Bladder microvascular endothelial cell (primary cell): ENCODE measurements at places on chromosomes 11 and 22. TPM values are rescaled to one million over a fixed set of nuclear protein-coding genes. Genes with fewer than 3 reads are reported as not detected.

Gene ALDH3B1
- total RNA-seq: 0.16 and 0.63 TPM in 2 replicates

Gene KCNQ1
- 0.13 and 0.32 TPM in 2 replicates for total RNA-seq

Gene NRXN2
- 0.49 TPM in 1 of 2 replicates, not detected in the other for total RNA-seq

Gene SCN3B
- total RNA-seq: 0.16 and 2.3 TPM in 2 replicates

Gene KLHDC7B
- total RNA-seq: not detected in 2 replicates

Gene CSF2RB
- total RNA-seq: 6.5 and 8.9 TPM in 2 replicates

Gene MYBPC3
- not detected in 2 replicates for total RNA-seq

Gene MYO18B
- total RNA-seq: not detected in 2 replicates

Gene LSP1
- 0.31 and 0.32 TPM in 2 replicates for total RNA-seq

Gene SCGB1D2
- total RNA-seq: not detected in 2 replicates

Gene ART5
- not detected in 2 replicates for total RNA-seq

Gene HTR3B
- total RNA-seq: not detected in 2 replicates

Gene CEP126
- 0.32 and 0.38 TPM in 2 replicates for total RNA-seq

Gene FGF4
- not detected in 2 replicates for total RNA-seq

Gene SNRPD3
- 146 and 209 TPM in 2 replicates for total RNA-seq

Gene NXPE2
- not detected in 2 replicates for total RNA-seq

Gene SEPTIN3
- under 0.01 and 0.06 TPM in 2 replicates for total RNA-seq

Gene SLC29A2
- total RNA-seq: 0.16 and 1.3 TPM in 2 replicates

Gene IFITM10
- total RNA-seq: 0.25 TPM in 1 of 2 replicates, not detected in the other

Gene RAG2
- not detected in 2 replicates for total RNA-seq

Gene RAB39A
- total RNA-seq: 0.13 TPM in 1 of 2 replicates, not detected in the other

Gene CASP4
- 129 and 227 TPM in 2 replicates for total RNA-seq

Gene CNGA4
- not detected in 2 replicates for total RNA-seq

Gene CTSF
- 16.7 and 31.8 TPM in 2 replicates for total RNA-seq

Gene NCR3LG1
- 1.1 and 2.1 TPM in 2 replicates for total RNA-seq

Gene SAA4
- not detected in 2 replicates for total RNA-seq

Gene CALCA
- total RNA-seq: not detected in 2 replicates

Gene C2CD2L
- 2.1 and 4.5 TPM in 2 replicates for total RNA-seq

Gene OR5A1
- not detected in 2 replicates for total RNA-seq

Gene APOL4
- total RNA-seq: 1.1 and 6.0 TPM in 2 replicates

Gene SLC22A8
- not detected in 2 replicates for total RNA-seq

Gene CD6
- under 0.01 TPM in 1 of 2 replicates, not detected in the other for total RNA-seq

Gene CHRM1
- total RNA-seq: not detected in 2 replicates

Gene APOA4
- not detected in 2 replicates for total RNA-seq

Gene OTOG
- total RNA-seq: not detected in 2 replicates

Gene DUSP8
- total RNA-seq: 0.32 and 1.8 TPM in 2 replicates

Gene PYGM
- 0.16 and 0.44 TPM in 2 replicates for total RNA-seq

Gene LYVE1
- total RNA-seq: 1.4 and 15.5 TPM in 2 replicates

Gene SLC22A6
- total RNA-seq: not detected in 2 replicates

Gene PLAAT3
- 22.8 and 73.0 TPM in 2 replicates for total RNA-seq

Gene ZDHHC5
- 24.0 and 41.2 TPM in 2 replicates for total RNA-seq

Gene NECTIN1
- 1.9 and 5.2 TPM in 2 replicates for total RNA-seq

Gene OR8G5
- total RNA-seq: not detected in 2 replicates
